ENCODE measurements at places on chromosomes 7 and 10.
A peak's percentile ranks its signal among the peaks of the same experiment; 100 is the strongest.

GRCh38 chr7:107075863-107076574 lies 31.5 kb downstream of the PRKAR2B start:
- DNase-seq = no peak

- no peak for DNase-seq
Observed at GRCh38 chr7:151437866-151438516, 1.9 kb downstream of the CRYGN start.

GRCh38 chr7:155807065-155807671 lies 5.1 kb downstream of the SHH start:
- DNase-seq = no peak

GRCh38 chr7:48249166-48249565 lies 77.9 kb downstream of the ABCA13 start:
- no peak for DNase-seq

DNA sequence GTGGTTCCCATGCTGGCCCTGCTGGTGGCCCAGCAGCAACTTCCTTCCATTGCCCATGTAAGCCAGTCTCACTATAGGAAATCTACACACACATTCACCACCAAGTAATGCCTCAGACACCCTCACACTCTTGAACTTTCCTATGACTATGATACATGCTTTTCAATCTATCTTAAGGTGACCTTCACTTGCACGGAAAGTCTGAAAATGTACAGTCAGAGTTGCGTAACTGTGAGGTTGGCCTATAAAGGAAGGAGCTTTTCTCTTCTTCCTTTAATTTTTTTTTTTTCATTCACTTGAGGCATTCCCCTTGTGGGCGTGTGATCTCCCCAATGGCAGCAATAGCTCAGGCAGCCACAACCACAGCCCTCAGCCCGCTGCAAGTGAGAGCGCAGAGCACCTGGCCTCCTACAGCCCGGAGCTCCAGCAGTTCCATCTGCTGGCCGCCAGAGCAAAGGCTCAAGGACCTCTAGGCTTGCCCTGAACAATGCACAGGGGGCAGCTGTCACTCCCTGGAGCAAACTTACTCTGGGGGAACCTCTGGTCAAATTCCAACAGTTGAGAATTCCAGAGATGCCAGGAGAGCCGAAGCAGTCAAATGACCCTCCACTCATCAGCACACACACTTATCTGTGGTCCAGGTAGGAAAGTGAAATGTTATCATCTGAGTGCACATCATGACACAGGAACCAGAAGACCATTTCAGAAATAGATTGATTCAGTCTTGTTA lies 123.1 kb upstream of the ADO start:
- peak; percentile 98 for DNase-seq

- DNase-seq = no peak
Observed at GRCh38 chr7:100476903-100477870, 1.8 kb downstream of the TSC22D4 start.
